Left lung (tissue), 14 donors: ENCODE measurements at places on chromosomes 2 and 18. TPM values are rescaled to one million over a fixed set of nuclear protein-coding genes. Genes with fewer than 3 reads are reported as not detected.

DNA sequence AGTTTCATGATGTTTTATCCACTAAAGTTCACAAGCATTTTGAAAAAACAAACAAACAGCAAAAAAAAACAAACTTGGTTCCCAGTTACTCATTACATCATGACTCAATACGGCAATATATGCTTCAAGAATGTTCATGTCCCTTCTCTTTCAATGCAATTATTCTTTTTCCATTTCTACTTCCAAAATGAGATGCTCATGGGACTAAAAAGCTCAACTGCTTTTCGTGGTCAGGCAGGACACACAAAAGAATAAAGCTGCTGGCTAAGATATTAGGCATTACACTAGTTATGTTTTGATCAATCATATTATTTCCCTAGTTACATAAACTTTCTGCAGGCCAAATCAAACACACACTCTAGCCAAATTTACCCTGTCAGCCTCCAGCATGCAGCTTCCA is 301.3 kb downstream of the EPHA4 start:
- DNase-seq, result no peak

The SLC8A1 gene
- polyA plus RNA-seq, result 6.3 TPM

The SERPINB12 gene
- not detected for polyA plus RNA-seq

The NDC80 gene
- polyA plus RNA-seq, result 24.4 TPM

DNA sequence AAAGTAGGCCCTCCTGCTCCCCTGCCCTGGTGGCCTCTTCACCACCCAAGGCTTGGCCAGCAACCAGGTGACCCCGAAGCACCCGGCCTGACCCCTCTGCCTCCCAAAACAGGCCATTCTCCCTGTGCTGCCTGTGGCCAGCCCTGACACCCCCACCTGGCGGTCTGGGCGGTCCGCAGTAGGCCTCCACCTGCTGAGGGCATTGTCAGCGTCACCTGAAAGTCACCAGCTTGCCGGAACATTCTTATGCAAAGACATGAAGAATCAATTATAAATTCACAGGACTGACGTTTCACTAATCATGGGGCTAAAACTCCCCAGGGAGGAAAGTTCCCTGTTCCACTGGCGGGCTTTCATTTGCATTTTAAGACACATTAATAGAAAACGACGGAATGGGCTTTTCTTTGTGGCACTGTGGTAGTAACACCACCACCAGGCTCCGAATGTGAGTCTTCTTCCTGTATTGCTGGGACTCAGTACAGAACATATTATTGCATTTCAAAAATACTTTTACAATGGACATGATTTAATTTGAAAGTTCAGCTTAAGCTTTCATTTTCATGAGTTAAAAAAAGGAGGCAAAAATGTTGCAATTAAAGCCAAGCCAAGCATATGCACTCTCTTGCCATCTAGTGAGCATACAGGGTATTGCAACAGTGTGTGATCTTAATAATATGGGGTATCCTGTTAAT is 57.4 kb downstream of the ADI1 start:
- DNase-seq, result no peak

DNA sequence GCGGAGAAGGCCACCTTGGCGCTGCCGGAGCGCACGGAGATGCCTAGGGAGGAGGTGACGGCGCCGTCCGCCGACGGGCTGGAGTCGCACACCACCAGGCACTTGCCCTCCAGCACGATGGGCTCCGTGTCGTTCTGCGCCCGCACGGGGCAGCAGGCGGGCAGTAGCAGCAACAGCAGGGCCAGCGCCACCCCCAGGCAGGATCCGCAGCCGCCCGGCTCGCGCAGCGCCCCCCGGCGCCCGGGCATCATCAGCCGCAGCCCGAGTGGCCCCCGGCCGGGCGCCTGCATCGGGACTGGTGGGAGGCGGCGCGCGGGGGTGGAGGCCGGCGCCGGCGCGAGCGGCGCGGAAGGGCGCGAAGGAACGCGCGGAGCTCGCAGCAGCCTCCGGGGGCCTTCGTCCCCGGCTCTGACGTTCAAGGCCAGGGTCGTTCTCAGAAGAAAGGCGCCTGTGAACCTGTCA is 2.2 kb downstream of the CBLN2 start:
- no peak for DNase-seq

The FAP gene
- 25.6 TPM for polyA plus RNA-seq

- DNase-seq, result no peak
These were observed 106.2 kb downstream of the TANC1 start for GRCh38 chr2:159074605-159075004.

DNA sequence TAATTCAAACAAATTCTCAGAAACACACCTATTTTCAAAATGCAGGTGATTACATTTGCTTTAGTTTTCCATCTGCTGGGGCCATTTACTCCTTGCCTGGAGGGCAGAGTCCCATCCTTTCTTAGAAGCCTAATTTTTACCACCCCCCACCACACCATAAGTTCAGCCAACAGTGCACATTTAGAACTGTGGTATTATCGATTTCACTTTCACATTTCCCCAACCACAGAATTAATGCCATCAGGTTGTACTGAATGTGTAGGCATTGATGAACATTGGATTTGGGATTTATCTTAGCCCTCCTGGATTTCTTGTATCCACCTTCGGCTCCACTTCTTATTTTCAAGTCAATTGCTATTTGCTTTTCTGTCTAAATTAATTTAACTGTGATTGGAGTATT is 4.5 kb downstream of the SCYGR3 start:
- no peak for DNase-seq

GRCh38 chr2:100796499-100797100 is 23.3 kb upstream of the NPAS2 start:
- no peak for DNase-seq

- DNase-seq, result no peak
These were observed 152.7 kb upstream of the NT5C1B start for GRCh38 chr2:18741895-18742732.

GRCh38 chr2:62871506-62871905 is 166.0 kb downstream of the EHBP1 start:
- no peak for DNase-seq

DNA sequence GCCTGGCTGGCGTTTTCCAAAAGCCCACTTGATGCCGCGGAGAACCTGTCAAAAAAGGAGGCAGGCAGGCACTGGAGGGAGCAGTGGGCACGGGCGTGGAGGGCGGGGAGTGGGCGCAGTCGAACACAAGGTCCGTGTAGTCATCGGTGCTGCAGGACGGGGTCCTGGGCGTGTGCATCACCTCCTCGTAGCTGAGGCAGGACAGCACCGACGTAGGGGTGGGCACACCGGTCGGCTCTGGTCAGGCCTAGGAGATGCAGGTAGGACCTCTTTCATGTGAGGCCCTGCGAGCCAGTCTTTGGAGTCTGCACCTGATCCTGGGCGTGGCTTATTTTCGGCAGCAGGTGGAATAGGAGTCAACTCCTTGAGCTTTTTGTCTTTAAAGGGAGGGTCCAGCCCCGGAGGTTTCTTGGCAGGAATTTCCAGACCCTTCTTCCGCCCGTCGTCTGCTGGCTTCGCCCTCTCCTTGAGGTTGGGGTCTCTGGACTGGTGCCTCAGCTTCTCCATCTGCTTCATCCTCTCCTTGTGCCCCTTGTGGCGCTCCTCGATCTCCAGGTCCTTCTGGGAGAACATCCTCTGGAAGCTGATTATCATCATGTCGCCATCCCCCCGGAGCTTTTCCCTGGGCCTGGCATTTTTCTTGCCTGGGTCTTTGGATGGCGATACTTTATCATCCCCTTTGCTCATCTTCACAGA is 892.5 kb upstream of the LRRTM1 start:
- DNase-seq, result no peak

GRCh38 chr18:34977838-34978532 is 63.2 kb upstream of the MAPRE2 start:
- peak; percentile 25 for DNase-seq

- DNase-seq, result peak; percentile 30
These were observed 748.9 kb upstream of the NXPH2 start for GRCh38 chr2:139529080-139529479.

DNA sequence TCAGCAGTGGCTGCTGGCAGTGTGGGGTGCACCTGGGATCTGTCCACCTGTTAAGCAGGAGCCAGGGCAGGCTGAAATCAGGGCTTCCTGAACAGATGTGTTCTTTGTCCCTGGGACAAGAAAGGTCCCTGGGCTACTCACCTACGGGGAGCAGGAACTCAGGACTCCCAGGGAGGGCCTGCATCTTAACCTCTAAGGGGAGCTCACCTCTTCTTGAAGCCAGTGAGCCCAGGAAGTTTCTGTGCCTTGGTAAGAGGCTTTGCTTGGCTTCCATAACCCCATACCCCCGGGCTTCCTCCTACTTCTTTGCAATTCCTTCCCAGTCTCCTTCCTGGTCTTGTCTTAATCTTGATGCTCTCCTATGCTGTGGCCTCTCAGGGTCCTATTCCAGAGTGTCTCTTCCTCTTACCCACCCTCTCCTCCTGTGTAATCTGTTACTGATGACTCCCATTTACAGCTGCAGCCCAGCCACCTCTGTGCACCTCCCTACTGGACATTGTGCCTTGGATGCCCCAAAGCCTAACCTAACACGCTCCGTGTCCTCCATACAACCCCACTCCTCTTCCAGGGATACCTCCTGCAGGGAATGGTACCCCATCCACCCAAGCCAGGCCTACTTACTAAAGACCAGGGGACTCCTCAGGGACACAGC is 55.7 kb upstream of the MAPRE3 start:
- no peak for DNase-seq

The RNF144A gene
- polyA plus RNA-seq, result 36.1 TPM

DNA sequence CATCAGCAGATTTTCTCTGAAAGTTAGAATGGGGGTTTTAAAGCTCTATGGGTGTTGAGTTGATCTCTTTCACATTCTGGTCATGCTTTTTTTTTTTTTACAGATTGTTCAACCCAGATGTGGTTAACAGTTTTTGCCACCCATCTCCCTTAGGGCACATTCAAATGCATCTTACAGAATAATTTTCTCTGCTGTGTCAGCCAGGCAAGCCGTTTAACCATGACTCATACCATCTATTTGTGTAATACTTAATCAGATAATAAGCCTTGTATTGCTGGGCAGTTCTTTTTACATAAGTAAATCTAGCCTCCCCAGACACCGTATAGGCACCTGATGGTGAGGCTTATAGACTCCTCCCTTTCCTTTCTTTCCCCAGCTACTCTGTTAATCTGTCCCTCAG is 62.0 kb downstream of the TGIF1 start:
- DNase-seq, result no peak

DNA sequence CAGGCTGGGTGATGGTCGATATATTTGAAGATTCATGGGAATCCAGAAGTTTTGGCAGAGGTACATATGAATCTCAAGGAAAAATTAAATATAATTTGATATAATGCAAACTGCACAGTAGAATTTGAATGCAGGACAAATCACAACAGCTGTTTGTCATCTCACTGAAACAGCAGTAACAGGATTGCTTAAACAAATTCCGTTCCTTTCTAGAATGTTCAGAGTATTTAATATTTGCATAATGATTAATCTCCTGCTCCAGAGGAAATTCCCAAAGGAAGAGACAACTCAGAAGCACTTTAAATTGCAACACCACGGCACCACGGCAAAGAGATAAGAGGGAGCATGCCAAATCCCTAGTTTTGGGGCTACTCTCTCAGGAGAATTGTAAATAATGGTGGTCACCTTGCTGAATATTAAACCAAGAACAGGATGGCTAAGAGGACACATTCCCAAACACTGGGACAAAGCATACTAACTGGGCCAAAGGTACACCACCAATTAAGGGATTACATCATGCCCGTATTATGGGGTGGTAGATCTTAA is 67.8 kb upstream of the MAP4K3 start:
- peak; percentile 56 for DNase-seq

The PROKR1 gene
- polyA plus RNA-seq, result 0.11 TPM

The SIX3 gene
- not detected for polyA plus RNA-seq

The TGIF1 gene
- polyA plus RNA-seq, result 95.1 TPM

DNA sequence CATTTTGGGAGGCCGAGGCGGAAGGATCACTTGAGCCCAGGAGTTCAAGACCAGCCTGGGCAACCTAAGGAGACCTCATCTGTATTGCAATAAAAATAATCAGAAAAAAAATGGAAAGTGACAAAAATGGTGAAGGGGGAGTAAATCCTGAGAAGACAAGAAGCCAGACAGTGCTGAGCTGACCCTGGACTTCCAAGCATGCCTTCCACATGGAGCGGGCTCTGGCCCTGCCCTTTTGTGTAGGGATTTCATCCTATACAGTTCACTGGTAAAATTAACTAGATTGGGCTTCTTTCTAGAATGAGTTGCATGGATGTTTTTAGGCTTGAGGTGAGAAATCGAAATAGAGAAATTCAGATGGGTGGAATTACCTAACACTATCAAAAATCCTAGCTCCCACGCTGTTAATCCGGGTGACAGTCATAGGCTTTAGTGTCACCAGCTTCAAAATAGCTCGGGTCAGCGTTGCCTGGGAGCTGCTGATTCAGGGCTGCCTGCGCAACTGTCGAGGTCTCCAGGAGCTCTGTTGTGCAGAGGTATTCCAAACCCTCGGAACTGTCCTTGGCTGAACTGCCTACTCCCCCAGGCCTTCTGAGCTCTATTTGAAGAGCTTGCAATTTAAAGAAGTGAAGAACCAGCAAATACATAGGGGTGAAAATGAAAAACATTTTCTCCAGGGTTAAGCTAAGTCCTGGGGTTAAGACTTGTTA is 21.5 kb upstream of the ZNF532 start:
- DNase-seq, result no peak

DNA sequence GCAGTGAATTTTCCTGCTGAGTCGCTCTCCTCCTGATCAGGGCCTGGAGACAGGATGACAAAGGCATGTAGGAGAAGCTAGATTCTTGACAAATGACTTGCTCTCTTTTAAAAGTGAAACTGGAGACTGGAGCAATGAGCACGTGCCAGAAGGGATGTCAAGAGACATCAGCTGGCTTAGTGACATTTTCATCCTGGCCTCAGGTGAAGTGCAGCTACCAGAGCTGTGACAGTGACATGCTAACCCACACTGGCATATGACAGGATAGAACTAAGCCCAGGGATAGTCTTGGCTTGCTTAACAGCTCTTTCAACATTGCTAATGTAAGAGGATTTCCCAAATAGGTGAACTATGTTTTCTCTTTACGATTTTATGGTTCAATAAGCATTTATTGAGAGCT is 757.5 kb upstream of the DDX18 start:
- no peak for DNase-seq

DNA sequence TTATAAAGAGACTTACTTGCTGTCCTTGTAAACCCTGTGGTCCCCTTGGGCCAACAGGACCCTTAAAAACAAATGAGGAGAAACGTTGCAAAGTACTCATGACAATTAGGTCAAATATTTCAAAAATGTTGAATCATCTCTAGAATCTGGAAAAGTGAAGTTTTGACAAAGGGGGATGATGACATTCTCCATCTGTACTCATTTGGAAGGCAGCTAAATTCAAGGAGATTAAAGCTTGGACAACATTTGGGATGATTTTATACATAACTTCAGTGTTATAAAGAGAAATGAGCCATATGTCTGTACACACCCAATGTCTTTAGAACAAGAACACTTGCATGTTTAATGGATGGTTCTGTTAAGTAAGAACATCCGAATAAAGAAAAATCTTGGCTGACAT is 92.9 kb downstream of the COL5A2 start:
- no peak for DNase-seq

The SLC30A3 gene
- polyA plus RNA-seq, result 0.39 TPM
